ENCODE measurements at places on chromosomes 2 and 18.

DNA sequence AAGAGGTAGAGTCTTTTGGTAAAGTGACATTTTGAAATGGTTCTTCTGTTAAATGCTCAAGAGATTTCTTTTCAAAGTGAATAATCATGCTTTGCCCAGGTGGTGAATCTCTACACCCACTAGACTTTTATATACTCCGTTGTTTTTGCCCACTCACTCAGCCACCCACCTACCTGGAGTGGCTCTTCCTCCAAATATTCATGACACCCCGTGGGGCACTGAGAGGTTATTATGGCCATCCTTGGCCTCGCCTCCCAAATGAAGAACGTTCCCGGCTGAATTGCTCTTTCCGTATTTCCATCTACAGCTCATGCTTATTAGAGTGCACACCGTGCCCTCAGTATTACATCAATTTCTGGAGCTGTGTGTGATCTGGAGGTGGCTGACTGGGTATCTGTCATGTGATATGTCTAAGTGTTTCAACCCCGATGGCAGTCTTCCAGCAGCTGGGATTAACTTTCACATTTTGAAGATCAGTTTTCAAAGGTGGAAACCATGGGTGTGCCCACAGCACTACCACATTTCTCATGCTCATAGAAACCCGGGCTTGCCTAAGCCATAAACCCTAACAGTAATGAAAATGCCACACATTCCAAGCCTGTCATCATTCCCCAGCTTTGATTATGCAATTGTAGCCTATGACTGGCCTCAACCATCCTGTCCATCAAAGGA, 406.6 kb upstream of the MMADHC start:
- DNase-seq = no peak

- no peak for DNase-seq
Measured at GRCh38 chr2:728165-728564, 51.0 kb upstream of the TMEM18 start.

DNA sequence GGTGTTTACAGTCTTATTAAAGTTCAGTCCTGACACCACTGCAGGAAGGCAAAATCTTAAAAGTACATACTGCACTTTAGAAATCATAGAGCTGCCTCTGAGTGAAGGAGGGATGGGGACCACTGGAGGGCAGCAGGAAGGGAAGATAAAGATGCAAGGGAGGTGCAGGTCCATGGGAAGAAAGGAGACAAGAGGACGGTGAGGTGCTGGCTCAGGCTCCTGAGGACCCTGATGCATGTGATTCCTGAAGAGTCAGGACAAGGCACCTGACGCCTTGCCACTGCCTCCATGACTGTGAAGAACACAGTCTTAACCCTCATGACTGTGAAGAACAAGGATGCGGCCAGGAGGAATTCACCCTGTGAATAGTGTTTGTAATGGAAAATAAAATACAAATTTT, 116.2 kb upstream of the NPAS2 start:
- DNase-seq = no peak

DNA sequence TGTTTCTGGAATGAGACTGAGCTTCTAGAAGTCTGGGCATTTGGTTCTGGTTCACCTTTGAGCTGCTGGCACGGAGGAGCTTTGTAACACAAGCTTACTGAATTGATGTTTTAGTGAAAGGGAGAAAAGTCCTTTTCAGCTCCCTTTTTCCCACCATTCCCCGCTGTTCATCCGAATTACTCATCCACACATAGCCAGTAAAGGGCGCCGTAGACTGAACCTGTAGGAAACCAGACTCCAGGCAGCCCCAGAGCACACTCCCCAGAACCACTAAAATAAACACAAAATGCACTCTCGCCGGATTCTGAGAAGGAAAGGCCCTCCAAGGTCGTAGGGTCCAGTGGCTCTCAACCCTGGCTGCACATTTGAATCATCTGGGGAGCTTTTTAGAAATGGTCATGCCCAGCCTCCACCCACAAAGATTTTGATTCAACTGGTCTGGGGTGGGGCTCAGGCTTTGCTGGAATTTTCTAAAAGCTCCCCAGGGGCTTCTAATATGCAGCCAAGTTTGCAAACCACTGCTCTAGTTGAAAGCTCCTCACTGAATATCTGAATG, 29.6 kb downstream of the TCF7L1 start:
- DNase-seq = no peak

- DNase-seq = peak; percentile 89
Measured at GRCh38 chr2:176104316-176105077, 2.6 kb upstream of the HOXD11 start.

- peak; percentile 64 for DNase-seq
Measured at GRCh38 chr2:86000131-86000937, 105.4 kb downstream of the POLR1A start.

DNA sequence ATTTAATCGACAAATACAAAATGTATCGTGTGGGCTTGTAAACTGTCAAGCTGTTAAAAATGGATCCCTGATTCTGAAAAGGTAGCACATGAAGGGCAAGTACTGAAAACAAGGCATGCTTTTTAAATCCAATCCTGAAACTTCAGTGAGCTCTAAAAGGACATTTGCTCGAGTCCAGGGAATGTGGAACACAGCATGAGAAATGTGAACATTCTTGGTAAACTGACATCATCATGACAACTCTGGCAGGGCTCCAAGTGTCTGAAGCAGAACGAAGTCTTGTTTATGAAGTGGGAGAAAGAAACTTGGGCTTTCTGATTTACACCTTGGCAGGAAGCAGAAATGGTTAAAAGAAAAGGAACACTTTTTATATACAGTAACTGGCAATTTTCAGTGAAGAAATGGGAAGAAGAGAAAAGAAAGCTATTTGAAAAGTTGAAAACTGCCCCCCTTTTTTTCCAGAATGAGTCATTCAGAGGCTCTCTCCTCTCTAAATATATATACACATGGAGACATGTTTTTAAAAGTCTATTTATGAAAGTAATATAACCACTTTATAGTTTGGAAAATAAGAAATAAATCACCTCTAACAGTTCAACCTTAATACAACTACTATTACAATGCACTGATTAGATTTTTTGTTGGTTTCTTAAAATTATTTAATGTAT, 120.8 kb downstream of the GAREM1 start:
- DNase-seq = no peak

DNA sequence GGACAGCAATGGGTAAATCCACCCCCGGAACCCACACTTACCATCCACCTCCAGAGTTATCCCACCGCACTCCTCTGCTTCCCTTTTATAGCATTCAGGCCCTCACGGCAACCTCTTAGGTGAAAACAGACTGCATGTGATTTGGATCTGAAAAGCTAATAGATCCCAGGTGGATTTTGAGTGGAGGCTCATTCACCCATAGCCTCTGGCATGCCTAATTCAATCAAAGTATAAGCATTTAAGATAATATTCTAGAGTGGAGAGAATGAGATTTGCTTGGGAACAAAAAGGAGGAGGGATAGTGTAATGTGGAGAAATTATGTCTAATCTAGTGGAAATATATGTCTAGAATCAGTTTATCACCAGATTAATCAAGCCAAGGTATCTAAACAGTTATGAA, 17.1 kb downstream of the SLC14A1 start:
- DNase-seq = no peak

DNA sequence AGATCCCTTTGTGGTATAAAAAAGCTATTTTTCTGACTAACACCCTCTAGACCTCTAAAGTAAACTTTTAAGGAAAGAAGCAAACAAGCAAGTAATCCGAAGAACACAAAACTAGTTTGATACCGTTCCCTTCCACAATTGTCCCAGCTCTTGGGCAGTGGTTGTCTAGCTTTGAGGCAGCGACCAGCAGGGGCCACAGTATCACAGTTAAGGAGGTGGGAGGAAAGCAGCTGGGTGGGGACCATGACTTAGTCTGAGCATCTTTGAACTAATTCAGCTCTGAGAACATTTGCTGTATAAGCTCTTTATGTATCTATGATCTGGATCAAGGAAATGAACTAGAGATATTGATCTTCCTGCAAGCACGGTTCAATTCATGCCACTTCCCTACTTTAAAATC, 51.0 kb downstream of the SF3B1 start:
- no peak for DNase-seq

- peak; percentile 83 for DNase-seq
Measured at GRCh38 chr2:113175042-113175628, 1.4 kb downstream of the PSD4 start.

GRCh38 chr18:78825168-78825567, 154.4 kb upstream of the SALL3 start:
- no peak for DNase-seq

GRCh38 chr2:230408244-230408842, 7.7 kb upstream of the SP100 start:
- no peak for DNase-seq

- DNase-seq = no peak
Measured at GRCh38 chr2:142722569-142722968, 154.9 kb upstream of the KYNU start.

- DNase-seq = no peak
Measured at GRCh38 chr18:3666526-3667254, 216.7 kb downstream of the TGIF1 start.

GRCh38 chr2:20624884-20625485, 25.9 kb downstream of the HS1BP3 start:
- peak; percentile 78 for DNase-seq

- DNase-seq = no peak
Measured at GRCh38 chr2:7658486-7658885, 741.3 kb downstream of the RNF144A start.

GRCh38 chr2:140086964-140087363, 1306.8 kb upstream of the NXPH2 start:
- no peak for DNase-seq

- DNase-seq = no peak
Measured at GRCh38 chr18:45237343-45238098, 377.8 kb upstream of the SLC14A2 start.

- DNase-seq = no peak
Measured at GRCh38 chr2:105849431-105850179, 104.9 kb downstream of the NCK2 start.

GRCh38 chr2:99636144-99637034, 146.6 kb upstream of the REV1 start:
- DNase-seq = peak; percentile 92

GRCh38 chr2:12303181-12304030, 413.3 kb upstream of the TRIB2 start:
- DNase-seq = no peak

GRCh38 chr2:191176801-191177438, 26.1 kb upstream of the STAT4 start:
- no peak for DNase-seq

- peak; percentile 60 for DNase-seq
Measured at GRCh38 chr2:24822049-24822706, 29.0 kb downstream of the CENPO start.

Data from mesenteric fat pad (tissue), 1 donor.